ENCODE measurements at places on chromosomes 16 and 17.

- peak; percentile 65 for DNase-seq
These were observed 507.5 kb upstream of the HSBP1 start for GRCh38 chr16:83300326-83300725.

GRCh38 chr16:12122202-12122601 lies 145.7 kb downstream of the SNX29 start:
- DNase-seq: no peak

DNA sequence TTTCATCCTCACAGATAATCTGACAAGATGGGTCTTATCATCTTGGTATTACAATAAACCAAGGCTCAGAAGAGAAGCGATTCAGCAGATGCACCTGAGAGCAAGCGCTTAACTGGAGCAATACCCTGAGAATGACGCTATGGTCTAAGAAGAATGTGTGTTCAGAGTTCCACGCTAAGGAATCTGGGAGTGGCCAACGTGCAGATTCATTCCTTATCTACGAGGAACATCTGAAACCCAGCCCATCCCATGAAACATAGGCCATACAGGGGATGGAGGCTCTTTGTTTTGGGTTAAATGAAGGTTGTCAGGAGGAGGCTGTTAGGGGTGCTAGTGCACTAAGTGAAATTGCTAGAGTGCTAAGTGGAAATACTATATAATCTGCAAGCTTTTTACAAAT lies 28.5 kb upstream of the KDM8 start:
- DNase-seq: no peak

- no peak for DNase-seq
These were observed 147.6 kb upstream of the MPHOSPH6 start for GRCh38 chr16:82317411-82318167.

- DNase-seq: no peak
These were observed at the start of gene SPNS3 for GRCh38 chr17:4433515-4434031. Gene SPNS3 (plus strand): TSS chr17:4433940. CDS start chr17:4433968, 28 bp downstream.

DNA sequence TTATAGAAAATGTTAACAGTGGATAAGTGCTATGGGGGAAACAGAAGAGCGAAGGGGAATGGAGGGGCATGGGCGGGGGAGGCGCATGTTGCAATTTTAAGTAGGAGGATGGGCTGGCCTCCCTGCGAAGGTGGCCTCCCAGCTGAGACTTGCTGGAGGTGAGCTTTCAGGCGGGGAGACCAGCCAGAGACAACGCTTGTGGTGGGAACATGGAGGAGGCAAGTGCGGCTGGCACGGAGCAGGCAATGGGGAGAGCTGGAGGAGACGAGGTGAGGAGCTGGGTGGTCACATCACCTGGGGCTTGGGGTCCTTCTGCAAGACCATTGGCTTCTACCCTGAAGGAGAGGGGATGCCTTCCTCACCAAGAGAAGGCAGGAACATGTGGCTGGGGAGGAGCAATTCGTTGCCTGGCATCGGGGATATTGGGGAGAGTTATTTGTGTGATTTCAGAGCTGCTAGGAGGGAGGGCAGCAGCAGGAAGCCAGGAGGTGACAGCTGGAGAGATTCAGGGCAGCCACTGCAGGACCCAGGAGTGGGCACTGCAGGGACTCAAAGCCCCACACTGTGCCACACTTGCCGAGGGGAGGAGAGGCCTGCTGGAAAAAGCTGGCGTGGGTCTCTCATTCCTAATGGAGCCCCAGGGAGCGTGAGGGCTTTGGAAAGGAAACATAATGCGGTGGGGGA lies 34.4 kb downstream of the PMFBP1 start:
- DNase-seq: peak; percentile 23

GRCh38 chr17:45282683-45283644 lies 21.1 kb upstream of the SPATA32 start:
- no peak for DNase-seq

GRCh38 chr17:36443777-36444176 lies 42.7 kb upstream of the ZNHIT3 start:
- no peak for DNase-seq

GRCh38 chr17:40457964-40458791 lies 14.9 kb downstream of the IGFBP4 start:
- DNase-seq: peak; percentile 77
